ENCODE measurements at places on chromosomes 1 and 21. TPM values are rescaled to one million over a fixed set of nuclear protein-coding genes. Genes with fewer than 3 reads are reported as not detected.
A peak's percentile ranks its signal among the peaks of the same experiment; 100 is the strongest.

SUSD4 gene
- 3.1 TPM for total RNA-seq

CBR3 gene
- total RNA-seq = 2.2 TPM

ACBD3 gene
- 48.8 TPM for total RNA-seq

FAM131C gene
- total RNA-seq = not detected

NUDT4B gene
- 7.3 TPM for total RNA-seq

AQP10 gene
- total RNA-seq = not detected

FMO3 gene
- not detected for total RNA-seq

ATAD3C gene
- 0.20 TPM for total RNA-seq

IFI44 gene
- total RNA-seq = 6.5 TPM

GRCh38 chr21:28776251-28776650, 216.4 kb downstream of the LTN1 start:
- no peaks in the 10 kb centered on the region for H3K4me1 ChIP-seq
- no peak for DNase-seq
- H3K4me3 ChIP-seq = no peak overlapping the region

DNA sequence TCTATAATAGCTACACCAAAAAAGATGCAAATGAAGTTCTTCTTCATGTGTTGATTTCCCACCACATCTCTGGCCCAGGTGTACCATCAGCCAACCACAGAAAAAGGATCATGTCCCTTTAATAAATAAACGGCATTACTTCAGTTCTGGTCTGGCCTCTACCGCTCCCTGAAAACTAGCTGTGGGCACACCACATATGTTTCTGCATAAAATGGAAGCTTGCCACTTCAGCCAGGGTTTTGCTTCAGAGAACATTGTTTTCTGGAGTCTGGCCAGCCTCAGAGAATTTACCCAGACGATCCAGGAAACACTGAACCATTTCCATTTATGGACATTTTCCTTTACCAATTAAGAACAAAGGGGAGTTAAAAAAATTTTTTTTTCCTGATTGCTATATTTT, 5.8 kb upstream of the LAMC2 start:
- H3K4me1 ChIP-seq = peaks cover 14% of the 10 kb centered on the region
- H3K27me3 ChIP-seq = no peaks in the 10 kb centered on the region
- H3K27ac ChIP-seq = peak overlapping the region; percentile 70
- H3K36me3 ChIP-seq = no peaks in the 10 kb centered on the region
- peak; percentile 61 for DNase-seq

DNA sequence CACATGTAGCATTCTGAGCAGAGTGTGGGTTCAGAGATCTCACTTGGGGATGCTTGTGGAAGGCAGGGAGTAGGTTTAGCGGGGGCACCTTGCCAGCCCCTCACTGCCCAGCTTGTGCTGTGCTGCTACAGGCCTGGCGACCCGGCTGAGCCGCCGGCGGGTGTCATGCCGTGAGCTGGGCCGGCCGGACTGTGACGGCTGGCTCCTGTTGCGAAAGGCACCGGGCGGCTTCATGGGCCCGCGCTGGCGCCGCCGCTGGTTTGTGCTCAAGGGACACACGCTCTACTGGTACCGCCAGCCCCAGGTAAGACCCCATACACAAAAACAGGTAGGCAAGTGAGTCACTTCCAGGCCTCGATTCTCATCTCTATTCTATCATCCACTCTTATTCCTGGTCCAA, 5.5 kb upstream of the CATSPER4 start:
- H3K27ac ChIP-seq = no peak overlapping the region
- H3K27me3 ChIP-seq = no peaks in the 10 kb centered on the region
- no peaks in the 10 kb centered on the region for H3K4me1 ChIP-seq
- DNase-seq = no peak
- H3K4me3 ChIP-seq = no peak overlapping the region

GRCh38 chr1:244164511-244164890, 113.4 kb downstream of the ZBTB18 start:
- DNase-seq = no peak
- no peak overlapping the region for H3K4me3 ChIP-seq
- H3K4me1 ChIP-seq = peaks cover 40% of the 10 kb centered on the region

DNA sequence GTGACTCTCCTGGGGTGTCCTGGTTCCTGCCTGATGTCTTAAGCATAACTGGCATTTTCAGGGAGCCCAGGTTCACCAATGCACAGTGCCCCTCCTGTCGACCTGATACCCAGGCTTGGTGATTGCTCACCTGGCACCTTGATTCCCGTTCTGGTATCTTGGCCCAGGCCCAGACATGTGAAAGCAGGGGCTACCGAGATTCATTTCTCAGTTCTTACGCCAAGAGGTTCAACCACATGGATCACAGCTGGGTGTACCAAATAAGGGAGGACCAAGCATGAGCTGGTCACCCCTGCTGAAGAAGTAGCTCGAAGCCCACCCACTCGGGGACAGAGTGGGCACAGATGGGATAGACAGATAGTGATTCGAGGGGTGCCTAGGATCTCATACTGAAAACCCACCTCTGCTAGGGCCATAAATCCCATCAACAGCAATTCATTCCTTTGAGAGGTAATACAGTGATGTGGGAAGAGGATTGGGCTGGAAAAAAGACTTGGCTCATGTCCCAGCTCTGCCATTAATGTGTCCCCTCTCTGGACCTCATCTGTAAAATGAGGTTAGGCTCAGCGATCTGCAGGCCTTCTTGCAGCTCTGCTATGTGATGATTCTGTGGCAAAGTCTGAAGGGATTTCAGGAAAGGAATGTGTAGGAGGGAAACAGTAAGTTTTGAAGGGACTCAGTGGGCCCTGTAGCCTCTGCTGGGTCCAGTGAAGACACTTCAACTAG, 2.7 kb downstream of the EPHX1 start:
- DNase-seq = no peak
- H3K4me3 ChIP-seq = no peak overlapping the region
- H3K4me1 ChIP-seq = no peaks in the 10 kb centered on the region

- no peak for DNase-seq
- H3K27ac ChIP-seq = no peak overlapping the region
- no peaks in the 10 kb centered on the region for H3K36me3 ChIP-seq
- H3K4me3 ChIP-seq = no peak overlapping the region
These were observed 52.1 kb upstream of the CSF3R start for GRCh38 chr1:36534711-36535412.

DNA sequence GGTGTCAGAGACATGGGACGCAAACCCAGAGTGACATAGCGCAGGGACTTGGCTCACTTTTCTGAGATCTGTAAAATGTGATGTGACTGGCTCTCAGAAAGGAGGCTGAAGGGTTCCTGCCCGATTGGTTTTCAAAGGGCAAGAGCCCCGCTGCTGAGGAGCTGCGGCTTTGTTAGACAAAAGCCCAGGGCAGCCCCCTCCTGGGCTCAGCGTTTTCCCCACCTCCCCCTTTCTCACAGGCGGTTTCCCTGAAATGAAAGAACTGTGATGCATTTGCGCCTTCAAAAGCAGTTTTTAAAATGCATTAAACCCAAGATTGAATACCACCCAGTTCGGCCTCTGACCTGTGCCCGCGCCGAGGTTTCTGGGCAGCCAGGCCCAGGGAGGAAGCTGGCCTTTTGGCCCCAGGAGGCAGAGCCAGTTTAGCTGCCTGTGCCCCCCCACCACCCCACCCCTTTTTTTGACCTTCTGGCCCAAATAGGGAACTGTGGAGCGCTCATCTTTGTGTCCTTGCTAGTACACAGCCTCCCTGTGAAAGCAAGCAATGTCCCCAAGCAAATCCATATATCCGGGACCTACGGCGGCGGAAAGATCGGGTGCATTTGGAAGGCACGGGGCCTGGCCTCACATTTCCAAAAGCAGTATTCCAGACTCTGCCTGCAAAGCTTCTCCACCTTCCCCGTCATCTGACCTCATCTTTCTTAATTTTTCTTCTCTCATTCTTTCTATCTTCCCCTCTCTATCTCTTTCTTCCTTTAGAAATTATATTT, 28.6 kb downstream of the CD247 start:
- no peak for DNase-seq
- 0 out of 2 replicates have a peak, but pooled peaks cover 3% of the 10 kb centered on the region for H3K4me1 ChIP-seq
- no peaks in the 10 kb centered on the region for H3K27me3 ChIP-seq
- H3K36me3 ChIP-seq = no peaks in the 10 kb centered on the region

- no peak overlapping the region for H3K27ac ChIP-seq
- H3K27me3 ChIP-seq = no peaks in the 10 kb centered on the region
- no peak overlapping the region for H3K4me3 ChIP-seq
- DNase-seq = no peak
- no peaks in the 10 kb centered on the region for H3K36me3 ChIP-seq
These were observed 57.0 kb downstream of the WARS2 start for GRCh38 chr1:119083479-119083878.

- H3K4me1 ChIP-seq = no peaks in the 10 kb centered on the region
- no peaks in the 10 kb centered on the region for H3K36me3 ChIP-seq
- no peaks in the 10 kb centered on the region for H3K27me3 ChIP-seq
- H3K27ac ChIP-seq = no peak overlapping the region
These were observed 41.5 kb downstream of the LHX9 start for GRCh38 chr1:197958438-197959305.

- no peak for DNase-seq
- H3K36me3 ChIP-seq = no peaks in the 10 kb centered on the region
- no peak overlapping the region for H3K4me3 ChIP-seq
These were observed 9.1 kb upstream of the CTH start for GRCh38 chr1:70401974-70402373.

DNA sequence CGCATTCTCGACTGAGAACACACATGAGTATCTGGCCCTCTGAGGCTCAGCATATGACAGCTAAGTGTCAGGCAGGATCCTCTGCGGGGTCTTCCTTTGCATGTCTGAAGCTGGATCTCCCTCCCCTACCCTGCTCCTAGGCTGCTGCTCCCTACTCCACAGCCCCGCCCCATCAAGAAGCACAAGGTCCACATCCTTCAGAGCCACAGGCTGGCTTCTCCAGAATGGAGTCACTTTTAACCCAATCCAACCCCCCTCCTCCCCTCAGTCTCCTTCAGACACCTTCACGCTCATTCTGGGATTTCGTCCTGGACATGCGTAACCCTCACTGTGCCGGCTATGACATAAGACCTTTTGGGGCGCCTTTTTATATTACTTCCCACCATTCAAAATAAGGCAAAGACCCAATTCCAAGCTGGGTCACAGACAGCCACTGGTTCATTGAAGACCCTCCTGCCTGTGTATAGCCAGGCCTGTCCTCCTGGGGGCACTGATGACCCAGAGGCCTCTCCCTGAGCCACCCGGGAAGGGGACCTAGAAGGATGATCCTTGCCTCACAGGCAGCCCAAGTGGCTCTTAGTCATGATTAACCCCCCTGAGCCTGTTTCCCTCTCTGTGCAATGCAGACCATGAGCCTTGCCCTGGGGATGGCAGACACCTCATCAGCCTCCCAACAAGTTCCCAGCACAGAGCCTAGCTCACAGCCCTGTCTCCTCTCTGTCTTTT, 4.7 kb downstream of the ADGRB2 start:
- H3K27ac ChIP-seq = no peak overlapping the region
- H3K36me3 ChIP-seq = no peaks in the 10 kb centered on the region
- H3K4me3 ChIP-seq = no peak overlapping the region
- peaks cover 6% of the 10 kb centered on the region for H3K27me3 ChIP-seq

GRCh38 chr1:235776396-235776795, 90.3 kb downstream of the LYST start:
- H3K27me3 ChIP-seq = no peaks in the 10 kb centered on the region
- H3K4me3 ChIP-seq = no peak overlapping the region
- H3K27ac ChIP-seq = no peak overlapping the region
- no peaks in the 10 kb centered on the region for H3K36me3 ChIP-seq

- no peak overlapping the region for H3K27ac ChIP-seq
- peaks cover 44% of the 10 kb centered on the region for H3K27me3 ChIP-seq
- H3K4me3 ChIP-seq = peak overlapping the region; percentile 40
- no peaks in the 10 kb centered on the region for H3K36me3 ChIP-seq
These were observed 76.7 kb downstream of the ARHGEF16 start for GRCh38 chr1:3530926-3531818.

GRCh38 chr1:156497078-156497742, 3.4 kb downstream of the MEF2D start:
- H3K27me3 ChIP-seq = no peaks in the 10 kb centered on the region
- no peak overlapping the region for H3K4me3 ChIP-seq
- no peak for DNase-seq
- H3K27ac ChIP-seq = peak overlapping the region; percentile 13
- peaks cover 61% of the 10 kb centered on the region for H3K4me1 ChIP-seq
- no peaks in the 10 kb centered on the region for H3K36me3 ChIP-seq

GRCh38 chr21:31176080-31176551, 137.8 kb upstream of the KRTAP19-8 start:
- H3K27me3 ChIP-seq = no peaks in the 10 kb centered on the region
- no peak for DNase-seq
- H3K36me3 ChIP-seq = no peaks in the 10 kb centered on the region
- peaks cover 21% of the 10 kb centered on the region for H3K4me1 ChIP-seq

DNA sequence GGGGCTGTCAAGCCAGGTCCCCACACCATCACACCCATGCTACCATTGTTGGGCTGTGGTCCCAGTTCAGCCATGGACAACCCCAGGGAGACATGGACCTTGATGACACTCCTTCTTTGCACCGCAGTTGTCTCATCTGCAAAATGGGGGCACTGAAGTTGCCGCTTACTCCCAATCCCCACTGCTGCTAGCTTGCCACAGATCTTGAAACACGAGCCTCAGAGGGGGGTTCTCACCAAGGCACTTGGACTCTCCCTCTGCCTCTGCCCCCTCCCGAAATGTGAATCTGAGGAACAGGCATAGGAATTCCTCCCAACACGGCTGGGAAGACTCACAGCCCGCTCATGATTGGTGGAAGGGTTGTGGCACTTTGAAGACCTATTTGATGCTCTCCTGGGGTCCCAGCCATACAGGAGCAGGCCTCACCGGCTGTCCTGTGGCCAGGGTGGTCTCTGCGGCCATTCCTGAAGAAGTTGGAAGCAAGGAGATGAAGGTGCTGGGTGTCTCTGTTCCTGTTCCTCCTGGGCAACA, 31.1 kb downstream of the RUNX3 start:
- no peak for DNase-seq
- H3K27ac ChIP-seq = no peak overlapping the region
- peaks cover 45% of the 10 kb centered on the region for H3K27me3 ChIP-seq

DNA sequence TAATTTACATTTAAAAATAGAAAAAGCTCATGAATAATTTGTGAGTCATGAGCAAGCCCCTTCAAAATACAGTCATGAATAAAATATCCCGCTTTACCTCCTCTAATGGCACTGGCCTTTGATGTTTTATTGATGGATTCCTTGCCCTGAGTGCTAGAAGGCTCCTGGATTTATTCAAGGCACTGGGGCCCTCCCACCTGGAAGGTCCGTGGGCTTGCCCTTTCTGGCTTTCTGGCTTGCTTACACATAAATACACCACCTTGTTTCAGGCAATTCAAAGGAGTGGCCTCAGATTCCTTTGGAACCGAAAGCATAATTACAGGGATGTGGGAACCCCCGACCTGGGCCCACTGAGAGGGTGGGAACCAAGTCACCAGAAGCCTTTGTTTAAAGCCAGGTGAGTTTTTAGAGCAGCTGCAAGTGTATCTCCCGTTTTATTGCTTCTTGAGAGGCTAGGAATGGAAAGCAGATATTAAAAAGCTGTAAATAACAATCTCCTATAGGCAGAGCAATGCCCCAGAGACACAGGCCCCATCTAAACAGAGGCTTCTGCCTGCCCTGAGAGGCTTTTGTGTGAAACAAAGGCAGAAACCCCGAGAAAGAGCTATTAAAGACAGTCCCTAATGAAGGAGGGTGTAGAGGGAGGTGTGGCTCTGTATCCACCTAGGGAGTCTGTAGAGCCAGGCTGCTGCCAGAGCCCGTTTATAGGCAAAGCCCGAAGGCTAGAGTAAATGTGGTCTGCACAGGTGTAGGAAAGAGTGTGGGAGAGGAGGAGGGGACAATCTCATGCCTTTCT, 126.4 kb downstream of the FAM78B start:
- H3K27me3 ChIP-seq = no peaks in the 10 kb centered on the region
- no peaks in the 10 kb centered on the region for H3K36me3 ChIP-seq
- no peak overlapping the region for H3K4me3 ChIP-seq
- no peak overlapping the region for H3K27ac ChIP-seq

- H3K4me1 ChIP-seq = no peaks in the 10 kb centered on the region
- no peak overlapping the region for H3K4me3 ChIP-seq
- H3K27ac ChIP-seq = no peak overlapping the region
These were observed 730.7 kb upstream of the ADGRL4 start for GRCh38 chr1:79737193-79737592.

Data from SJCRH30 (cell line).